Astrocyte (in vitro differentiated cells and primary cell): ENCODE measurements at places on chromosomes 1 and 21.
A peak's percentile ranks its signal among the peaks of the same experiment; 100 is the strongest.

- no peak for DNase-seq
Measured at GRCh38 chr1:112841825-112842224, 114.2 kb downstream of the SLC16A1 start.

DNA sequence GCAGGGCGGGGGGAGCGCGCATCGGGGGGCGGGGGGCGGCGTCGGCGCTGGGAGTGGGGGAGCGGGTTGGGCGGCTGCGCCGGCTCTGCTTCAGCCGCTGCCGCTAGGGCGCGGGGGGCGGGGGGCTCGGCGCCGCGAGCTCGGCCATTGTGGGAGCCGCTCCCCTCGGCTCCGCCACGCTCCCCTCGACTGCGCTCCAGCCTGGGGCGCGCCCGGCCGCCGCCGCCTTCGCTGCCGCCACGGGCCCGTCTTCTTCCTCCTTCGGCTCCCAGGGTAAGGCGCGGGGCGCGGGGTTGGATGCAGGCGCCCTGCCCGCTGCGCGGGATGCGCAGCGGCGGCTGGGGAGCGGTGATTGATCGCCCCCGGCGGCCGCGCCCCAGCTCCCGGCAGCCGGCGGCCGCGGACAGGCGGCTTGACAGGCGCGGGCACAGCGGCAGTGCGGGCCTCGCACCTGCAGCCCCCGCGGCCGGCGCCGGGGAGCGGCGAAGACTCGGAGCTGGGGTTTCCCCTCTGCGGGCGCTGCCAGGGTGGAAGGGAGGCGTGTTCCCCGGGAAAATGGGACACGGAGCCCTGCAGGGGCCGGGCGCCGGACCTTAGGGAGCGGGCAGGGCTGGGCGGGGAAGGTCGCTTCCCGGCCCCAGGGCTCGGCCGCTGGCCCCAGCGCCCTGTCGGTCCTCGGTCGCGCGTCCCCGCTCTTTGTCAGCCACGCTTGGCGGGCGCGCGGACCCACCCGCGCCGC is 55.3 kb downstream of the NDUFS5 start:
- no peak for DNase-seq

- no peak for DNase-seq
Measured at GRCh38 chr21:44334329-44335030, 4.7 kb downstream of the CFAP410 start.

DNA sequence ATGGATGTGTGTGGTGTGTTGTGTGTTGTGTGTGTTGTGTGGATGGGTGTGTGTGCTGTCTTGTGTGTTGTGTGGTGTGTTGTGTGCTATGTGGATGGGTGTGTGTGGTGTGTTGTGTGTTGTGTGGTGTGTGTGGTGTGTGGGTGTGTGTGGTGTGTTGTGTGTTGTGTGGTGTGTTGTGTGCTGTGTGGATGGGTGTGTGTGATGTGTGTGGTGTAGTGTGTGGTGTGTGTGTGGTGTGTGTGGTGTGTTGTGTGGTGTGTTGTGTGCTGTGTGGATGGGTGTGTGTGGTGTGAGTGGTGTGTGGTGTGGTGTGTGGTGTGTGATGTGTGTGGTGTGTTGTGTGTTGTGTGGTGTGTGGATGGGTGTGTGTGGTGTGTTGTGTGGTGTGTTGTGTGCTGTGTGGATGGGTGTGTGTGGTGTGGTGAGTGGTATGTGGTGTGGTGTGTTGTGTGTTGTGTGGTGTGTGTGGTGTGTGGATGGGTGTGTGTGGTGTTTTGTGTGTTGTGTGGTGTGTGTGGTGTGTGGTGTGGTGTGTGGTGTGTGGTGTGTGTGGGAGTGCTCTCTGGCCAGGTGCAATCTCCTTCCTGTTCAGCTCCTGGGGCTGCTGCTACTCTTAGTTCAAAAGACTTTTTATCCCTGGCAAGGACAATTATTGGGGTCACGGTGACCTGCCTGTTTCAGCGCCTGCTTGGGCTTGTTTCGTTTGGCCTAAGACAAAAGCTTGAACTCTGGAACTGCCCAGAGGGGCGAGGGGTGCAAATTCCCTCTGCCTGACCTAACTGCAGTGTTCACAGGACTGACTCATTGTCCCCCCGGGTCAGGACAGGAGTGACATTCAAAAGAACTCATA is 101.1 kb downstream of the UBIAD1 start:
- no peak for DNase-seq

- DNase-seq, result no peak
Measured at GRCh38 chr1:217407534-217408001, 223.3 kb downstream of the GPATCH2 start.

DNA sequence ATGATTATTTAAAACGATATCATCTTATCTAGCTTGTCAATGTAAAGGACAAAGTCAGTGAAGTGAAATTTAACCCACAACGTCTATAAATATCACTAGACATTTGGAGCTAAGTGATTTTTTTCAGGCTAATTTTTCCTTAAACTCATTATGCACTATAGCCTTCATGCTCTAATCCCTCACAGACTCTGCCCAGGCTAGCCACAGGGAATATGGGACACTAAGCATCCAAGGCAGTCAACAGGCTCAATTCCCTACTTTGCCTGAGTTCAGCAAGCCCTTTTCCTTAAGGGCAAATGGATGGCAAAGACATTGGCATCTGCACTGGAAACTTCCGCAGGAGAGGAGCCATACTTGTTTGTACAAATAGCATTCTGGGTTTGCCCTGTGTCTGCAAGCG is 577.0 kb downstream of the LMO4 start:
- no peak for DNase-seq

- DNase-seq, result no peak
Measured at GRCh38 chr1:232271299-232271698, 358.6 kb downstream of the SIPA1L2 start.

DNA sequence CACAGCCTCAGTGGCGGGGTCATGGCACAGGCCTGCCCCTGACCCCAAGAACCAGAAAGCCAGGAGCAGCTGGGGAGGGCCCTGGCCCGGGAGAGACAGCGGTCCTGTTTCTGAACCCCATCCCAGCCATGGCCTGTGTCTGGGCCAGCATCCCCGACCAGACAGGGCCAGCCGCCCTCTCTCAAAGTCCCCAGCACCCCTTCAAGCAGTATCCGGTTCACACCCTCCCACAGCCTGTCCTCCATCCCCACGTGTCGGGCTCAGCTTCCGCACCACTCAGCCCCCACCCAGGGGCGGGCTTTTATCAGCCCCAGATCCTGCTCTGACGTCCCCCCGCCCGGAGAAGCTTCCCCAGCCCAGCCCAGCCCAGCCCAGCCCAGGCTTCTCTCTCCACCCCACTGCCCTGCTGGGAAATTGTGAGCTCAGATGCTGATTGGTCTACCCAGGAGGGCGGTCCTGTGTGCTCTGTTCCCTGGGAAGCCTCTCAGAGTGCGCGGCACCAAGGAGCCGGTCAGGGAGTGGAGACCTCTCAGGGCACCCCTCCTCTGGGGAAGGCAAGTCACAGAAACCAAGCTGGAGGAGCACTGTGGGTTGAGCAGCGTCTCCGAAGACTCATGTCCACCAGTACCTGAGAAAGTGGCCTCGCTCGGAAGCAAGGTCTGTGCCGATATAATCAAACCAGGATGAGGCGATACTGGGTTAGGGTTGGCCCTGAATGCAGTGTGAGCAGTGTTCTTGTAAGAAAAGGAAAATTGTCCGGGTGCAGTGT is 4.7 kb upstream of the FAAP20 start:
- DNase-seq, result peak; percentile 78

DNA sequence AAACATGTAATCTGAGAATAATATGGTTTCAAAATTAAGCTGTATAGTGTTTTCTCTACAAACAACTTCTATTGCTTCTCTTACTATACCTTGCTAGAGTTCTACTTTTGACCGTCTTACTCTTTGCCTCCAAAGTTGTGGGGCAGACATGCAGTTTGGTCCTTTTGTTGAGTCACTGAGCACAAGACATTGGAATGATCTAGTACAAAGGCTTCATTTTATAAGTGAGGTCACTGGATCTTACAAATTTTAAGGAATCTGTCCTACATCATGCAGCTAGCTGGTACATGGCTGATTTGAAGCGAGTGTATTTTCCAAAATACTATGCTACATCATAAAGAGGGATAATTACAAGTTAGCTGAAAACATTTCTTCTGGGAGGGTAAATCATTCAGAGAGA is 28.8 kb downstream of the OR10J1 start:
- no peak for DNase-seq

DNA sequence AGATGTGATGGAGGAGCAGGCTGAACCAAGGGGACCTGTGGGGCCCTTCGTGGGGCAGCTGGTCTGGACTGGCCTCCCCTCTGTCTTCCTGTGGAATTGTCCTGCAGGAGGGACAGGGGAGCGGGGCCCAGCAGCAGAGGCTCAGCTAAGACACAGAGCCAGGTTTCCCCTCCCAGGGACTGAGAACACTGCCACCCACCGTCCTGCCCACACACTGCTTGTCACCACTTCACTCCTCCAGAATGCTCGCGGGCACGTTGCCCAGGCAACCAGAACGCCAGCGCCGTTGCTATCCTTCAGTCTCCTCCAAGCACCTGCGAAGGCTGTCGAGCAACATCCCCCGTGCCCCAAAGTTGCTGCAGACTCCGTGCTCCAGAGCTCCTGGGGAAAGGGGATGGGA is 46.4 kb downstream of the AJAP1 start:
- no peak for DNase-seq

- no peak for DNase-seq
Measured at GRCh38 chr1:61425040-61425439, 299.9 kb downstream of the TM2D1 start.

- peak; percentile 98 for DNase-seq
Measured at GRCh38 chr21:25934771-25935224, 200.0 kb downstream of the GABPA start.

- peak; percentile 92 for DNase-seq
Measured at GRCh38 chr1:153880962-153881361, 41.8 kb downstream of the GATAD2B start.

DNA sequence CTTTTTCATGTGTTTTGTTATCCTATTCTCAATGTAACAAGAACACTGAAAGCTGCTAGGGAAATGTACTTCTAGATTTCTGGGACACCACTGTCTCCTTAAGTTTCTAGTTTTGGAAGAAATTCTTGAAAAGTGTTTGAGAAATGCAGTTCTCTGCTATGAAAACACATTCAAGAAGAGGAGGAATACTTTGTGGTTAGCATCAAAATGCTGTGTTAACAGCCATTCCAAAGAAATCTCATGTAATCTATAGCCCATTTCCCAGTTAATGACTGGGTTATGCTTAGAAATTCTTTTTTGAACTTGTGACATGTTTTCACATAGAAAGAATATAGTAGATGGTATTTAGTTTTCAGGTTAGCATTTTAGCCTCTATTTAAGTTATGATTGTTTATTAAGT is 6.0 kb downstream of the RAVER2 start:
- peak; percentile 38 for DNase-seq
